SK-N-DZ (cell line): ENCODE measurements at places on chromosomes 11 and 22.
A peak's percentile ranks its signal among the peaks of the same experiment; 100 is the strongest.

DNA sequence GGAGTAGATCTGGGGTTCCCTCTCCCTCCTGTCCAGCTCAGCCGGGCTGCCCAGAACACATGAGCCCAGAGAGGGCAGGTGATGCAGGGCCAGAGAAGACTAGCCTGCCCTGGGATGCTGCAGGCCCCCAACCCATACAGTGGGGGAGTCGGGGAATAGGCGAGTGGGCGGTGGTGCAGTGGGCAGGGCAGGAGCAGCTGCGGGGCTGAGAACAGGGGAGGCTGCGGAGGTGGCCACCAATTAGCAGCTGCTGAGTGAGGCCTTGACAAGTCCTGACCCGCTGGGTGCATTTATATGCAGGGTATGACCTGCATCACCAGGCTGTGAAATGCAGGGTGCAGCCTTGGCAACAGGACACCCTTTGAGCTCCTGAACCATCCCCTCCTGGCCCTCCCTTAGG is 43.1 kb downstream of the NFAM1 start:
- no peak for DNase-seq

DNA sequence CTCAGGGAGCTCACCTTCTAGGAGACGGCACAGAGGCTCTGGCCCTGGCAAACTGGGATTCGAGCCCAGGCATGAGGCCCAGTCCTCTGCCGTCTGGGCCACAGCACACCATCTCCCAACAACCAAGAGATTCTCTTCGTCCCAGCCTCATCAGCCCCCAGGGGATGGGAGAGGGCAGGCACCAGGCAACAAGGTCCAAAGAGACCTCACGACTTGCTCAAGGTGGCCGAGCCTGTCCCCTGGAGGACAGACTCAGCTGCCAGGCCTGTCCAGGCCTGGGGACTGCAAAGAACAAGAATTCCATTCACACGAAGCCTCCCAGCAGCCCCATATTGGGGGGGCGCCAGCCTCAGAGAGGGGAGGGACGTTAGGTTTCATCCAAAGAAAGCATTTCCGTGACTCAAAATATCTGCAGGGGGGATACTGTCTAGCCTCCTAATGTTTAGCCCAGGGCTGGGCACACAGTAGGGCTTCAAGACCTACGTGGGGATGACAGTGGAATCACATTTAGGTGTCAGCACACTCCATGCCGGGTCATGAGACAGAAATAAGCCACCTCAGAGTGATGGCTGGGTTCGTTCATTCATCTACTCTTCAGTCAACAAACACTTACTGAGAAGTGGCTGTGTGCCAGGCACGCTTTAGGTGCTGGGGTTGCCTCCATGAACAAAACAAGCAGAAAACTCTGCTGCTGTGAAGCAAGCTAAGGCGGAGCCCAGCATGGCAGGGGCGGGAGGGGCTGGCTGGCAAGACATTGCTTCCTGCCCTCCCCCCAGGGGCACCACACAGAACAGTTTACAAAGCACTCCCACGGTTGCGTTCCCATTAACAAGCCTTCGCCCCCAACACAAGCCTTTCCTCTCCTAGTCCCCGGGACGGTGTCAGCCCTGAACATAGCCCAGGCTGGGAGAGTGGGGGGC is 1.2 kb downstream of the CARNS1 start:
- DNase-seq, result no peak

- no peak for DNase-seq
Observed at GRCh38 chr11:120211522-120212258, 858 bp downstream of the OAF start.

- DNase-seq, result no peak
Observed at GRCh38 chr11:42329929-42330565, 870.6 kb upstream of the LRRC4C start.

GRCh38 chr11:3215346-3216026 is 3.1 kb downstream of the MRGPRG start:
- DNase-seq, result no peak

DNA sequence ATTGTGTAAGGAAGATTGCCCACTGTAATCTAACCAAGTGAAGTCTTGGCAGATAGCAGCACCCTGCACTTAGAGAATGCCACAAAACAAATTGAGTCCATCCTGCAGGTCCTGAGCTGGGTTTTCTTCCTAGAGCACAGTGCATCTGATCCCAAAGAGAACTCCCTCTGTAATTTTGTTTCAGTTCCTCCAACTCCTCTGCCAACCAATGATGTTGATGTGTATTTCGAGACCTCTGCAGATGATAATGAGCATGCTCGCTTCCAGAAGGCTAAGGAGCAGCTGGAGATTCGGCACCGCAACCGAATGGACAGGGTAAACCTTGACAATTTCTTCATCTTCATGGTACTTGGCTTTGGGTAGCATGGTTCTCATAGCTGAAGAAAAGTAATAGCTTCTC is 33.1 kb upstream of the ST14 start:
- DNase-seq, result no peak

- DNase-seq, result no peak
Observed at GRCh38 chr22:44462246-44463010, 35.6 kb downstream of the RTL6 start.

GRCh38 chr11:25211635-25212254 is 714.9 kb downstream of the LUZP2 start:
- no peak for DNase-seq

GRCh38 chr11:134069426-134070341 is 812 bp downstream of the JAM3 start:
- DNase-seq, result no peak

DNA sequence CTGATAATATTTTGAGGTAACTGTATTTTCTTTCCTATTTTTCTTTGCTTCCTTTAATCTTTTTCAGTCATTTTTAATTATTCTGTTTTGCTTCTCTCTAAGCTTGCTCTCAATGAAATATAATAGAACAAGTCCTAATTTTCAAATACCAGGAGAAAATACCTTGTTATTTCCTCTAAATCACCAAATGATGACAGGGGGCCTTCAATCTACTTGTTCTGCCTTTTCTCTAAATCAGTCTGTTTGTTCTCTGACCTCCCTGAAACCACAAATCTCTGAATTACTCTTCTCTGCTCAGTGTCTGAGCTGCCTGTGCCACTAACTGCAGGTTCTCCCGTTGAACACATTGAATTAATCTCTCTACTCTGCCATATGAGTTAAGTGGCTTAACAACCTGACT is 286.2 kb downstream of the C11orf87 start:
- no peak for DNase-seq

DNA sequence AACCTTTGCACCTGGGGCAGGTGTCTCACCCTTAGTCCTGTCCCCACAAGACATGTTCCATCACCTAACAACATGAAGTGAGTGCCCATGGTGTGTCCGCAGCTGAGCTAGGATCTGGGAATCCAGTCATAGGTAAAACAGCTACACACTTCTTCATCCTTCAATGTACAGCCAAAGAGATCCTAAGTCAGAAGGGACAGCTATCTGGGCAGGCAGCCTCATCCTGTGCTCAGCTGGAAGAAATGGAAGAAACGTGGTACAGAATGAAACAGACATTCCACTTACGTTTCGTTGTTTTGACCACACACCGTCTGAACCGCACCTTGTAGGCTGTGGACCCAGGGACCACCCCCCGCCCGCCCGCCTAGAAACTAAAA is 30.8 kb downstream of the PDGFB start:
- DNase-seq, result no peak

- DNase-seq, result peak; percentile 76
Observed at GRCh38 chr11:78354408-78355308, 63.0 kb downstream of the GAB2 start.

DNA sequence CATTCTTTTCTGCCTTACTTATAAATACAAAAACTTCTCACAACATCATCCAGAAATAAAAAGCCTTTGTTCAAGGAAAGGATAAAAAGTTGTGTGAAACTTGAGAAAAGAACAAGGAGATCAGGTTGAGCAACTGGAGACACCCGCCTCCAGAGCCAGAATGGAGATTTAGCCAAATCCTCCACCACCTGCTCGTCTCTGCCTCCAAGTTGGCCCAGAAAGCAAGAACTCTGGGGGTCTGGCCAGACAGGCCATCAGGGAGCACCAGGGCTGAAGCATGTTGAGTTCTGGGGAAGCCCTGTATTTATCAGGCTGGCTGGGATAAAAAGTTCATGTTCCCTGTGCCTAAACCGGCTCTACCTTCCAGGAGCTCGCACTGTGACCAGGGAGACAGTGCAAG is 14.9 kb downstream of the SMCO4 start:
- no peak for DNase-seq

DNA sequence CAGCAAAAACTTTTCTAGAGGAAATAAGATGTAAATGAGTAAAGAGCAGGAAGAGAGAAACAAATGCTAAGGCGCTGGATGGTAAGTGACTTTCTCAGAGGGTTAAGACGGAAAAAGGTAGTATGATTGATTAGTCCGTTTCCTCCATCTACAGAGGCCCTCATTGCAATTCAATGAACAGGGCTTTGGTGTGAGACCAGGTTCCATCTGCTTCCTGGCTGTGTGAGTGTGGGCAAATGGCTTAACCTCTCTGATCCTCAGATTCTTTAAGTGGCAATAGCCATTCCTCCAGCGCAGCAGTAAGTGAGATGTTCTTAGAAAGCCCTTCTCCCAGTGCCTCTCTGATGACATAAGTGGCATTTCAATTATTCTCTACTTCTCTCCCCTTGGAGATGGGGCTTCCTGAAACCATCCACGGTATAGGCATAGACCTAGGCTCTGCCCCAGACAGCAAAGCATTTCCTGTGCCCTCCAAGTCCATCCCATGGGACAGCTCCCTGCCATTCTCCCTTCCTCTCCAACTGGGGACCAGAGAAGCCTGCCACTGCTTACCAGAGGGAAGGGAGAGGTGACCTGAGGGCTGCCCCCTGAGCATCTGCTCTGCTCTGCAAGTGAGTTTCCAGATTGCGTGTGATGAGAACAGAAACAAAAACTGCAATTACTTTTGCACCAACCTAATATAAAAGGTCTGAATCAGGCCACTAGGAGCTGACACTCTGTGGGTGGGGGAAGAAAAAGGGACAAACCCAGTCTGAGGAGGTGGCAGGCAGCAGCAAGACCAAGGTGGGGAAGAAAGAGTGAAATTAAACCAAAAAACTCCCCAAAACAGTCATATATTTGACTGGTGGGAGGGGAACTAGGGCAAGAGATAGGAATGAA is 12.7 kb upstream of the CD44 start:
- DNase-seq, result no peak

- no peak for DNase-seq
Observed at GRCh38 chr11:64294774-64295173, 3.7 kb downstream of the KCNK4 start.

- DNase-seq, result no peak
Observed at GRCh38 chr11:66860449-66860831, 3.6 kb downstream of the LRFN4 start.

- no peak for DNase-seq
Observed at GRCh38 chr11:30580573-30580972, 5.6 kb downstream of the MPPED2 start.

- no peak for DNase-seq
Observed at GRCh38 chr22:46728470-46728869, 9.6 kb downstream of the CERK start.

- DNase-seq, result no peak
Observed at GRCh38 chr11:77412814-77413213, 61.1 kb downstream of the PAK1 start.

GRCh38 chr11:6664551-6664950 is 8.9 kb upstream of the DCHS1 start:
- no peak for DNase-seq

DNA sequence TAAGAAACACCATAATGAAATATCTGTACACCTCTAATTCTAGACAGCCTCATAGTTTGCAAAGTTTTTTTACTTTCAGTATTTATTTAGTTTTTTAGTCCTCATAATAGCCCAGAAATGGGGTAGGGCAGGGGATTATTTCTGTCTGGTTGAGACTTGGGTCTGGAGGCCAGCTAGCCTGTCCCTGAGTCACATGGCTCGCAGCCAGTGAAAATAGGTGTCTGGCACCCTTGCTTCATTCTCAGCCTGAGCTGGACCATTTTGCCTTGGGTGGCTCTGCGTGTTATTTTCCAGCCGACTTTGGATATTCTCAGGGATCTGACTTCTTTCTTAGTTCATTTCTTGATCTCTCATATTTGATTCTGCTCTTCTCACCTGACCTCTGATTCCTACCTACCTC is 123.9 kb upstream of the NARS2 start:
- DNase-seq, result no peak

- DNase-seq, result no peak
Observed at GRCh38 chr22:33776491-33776890, 143.8 kb downstream of the LARGE1 start.

DNA sequence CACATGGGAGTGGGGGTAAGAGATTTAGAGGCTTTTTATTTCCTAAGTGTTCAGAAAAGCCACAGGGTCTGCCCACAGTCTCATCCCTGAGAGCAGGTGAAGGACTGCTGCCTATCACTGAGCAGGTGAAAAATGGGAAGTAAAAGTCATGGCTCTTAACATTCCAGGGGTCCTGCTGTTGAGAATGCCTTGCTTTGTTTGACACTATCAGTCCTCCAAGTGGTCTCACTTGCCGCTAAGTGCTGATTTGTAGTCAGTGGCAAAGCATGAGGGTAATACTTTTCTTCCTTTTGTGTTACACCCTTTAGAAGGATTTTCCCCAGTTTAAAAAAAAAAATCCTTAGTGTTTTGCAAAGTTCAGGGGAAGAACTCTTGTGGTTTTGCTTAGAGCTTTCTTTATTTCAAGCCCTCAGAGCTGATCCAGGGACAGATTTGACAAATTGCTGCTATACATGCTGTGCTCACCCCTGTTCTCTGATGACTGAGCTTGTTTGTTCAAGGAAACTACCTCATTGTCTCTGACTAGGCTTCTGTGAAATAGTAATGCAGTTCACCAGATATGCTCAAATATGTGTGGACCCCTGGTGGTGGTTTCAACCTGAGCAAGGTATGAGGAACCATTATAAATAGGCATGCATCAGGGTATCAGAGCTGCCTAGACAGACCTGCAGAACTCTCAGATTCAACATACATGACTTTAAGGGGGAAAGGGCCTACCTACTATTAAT is 141.0 kb downstream of the ARHGAP42 start:
- peak; percentile 29 for DNase-seq

DNA sequence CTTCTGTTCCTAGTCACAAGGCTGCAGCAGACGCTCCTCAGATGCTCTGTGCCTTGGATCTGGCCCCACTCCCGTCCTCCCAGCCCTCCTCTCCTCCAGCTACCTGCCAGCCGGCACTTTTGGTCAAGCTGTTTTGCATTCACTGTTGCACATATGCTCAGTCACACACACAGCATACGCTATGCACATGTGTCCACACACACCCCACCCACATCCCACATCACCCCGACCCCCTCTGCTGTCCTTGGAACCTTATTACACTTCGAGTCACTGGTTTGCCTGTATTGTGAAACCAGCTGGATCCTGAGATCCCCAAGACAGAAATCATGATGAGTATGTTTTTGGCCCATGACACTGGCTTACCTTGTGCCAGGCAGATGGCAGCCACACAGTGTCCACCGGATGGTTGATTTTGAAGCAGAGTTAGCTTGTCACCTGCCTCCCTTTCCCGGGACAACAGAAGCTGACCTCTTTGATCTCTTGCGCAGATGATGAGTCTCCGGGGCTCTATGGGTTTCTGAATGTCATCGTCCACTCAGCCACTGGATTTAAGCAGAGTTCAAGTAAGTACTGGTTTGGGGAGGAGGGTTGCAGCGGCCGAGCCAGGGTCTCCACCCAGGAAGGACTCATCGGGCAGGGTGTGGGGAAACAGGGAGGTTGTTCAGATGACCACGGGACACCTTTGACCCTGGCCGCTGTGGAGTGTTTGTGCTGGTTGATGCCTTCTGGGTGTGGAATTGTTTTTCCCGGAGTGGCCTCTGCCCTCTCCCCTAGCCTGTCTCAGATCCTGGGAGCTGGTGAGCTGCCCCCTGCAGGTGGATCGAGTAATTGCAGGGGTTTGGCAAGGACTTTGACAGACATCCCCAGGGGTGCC is 109.8 kb downstream of the BCR start:
- peak; percentile 52 for DNase-seq
